ENCODE measurements at places on chromosomes 1 and 21. TPM values are rescaled to one million over a fixed set of nuclear protein-coding genes. Genes with fewer than 3 reads are reported as not detected.

ATAD3B gene
- total RNA-seq, result 41.5 TPM

SLAMF7 gene
- total RNA-seq, result 88.5 TPM

MKNK1 gene
- 72.3 TPM for total RNA-seq

CELA3B gene
- total RNA-seq, result not detected

GPR25 gene
- total RNA-seq, result 0.39 TPM

PLPPR5 gene
- total RNA-seq, result not detected

FAM167B gene
- 0.90 TPM for total RNA-seq

DPT gene
- not detected for total RNA-seq

OLFML2B gene
- total RNA-seq, result not detected

KLHDC9 gene
- 0.61 TPM for total RNA-seq

Data from activated CD8-positive, alpha-beta T cell treated with anti-CD3 and anti-CD28 coated beads, Interleukin-2, amount 10 ng/mL, durations not matched to agents 7 days and 5 days (primary cell).